ENCODE measurements at places on chromosomes 4 and X.

- DNase-seq: no peak
Measured at GRCh38 chr4:153655002-153655541, 29.0 kb upstream of the TLR2 start.

GRCh38 chr4:94244829-94245185 is 37.1 kb downstream of the SMARCAD1 start:
- DNase-seq: no peak

- no peak for DNase-seq
Measured at GRCh38 chr4:149801416-149801815, 14.2 kb downstream of the IQCM start.

- no peak for DNase-seq
Measured at GRCh38 chr4:82591592-82591991, 29.8 kb upstream of the TMEM150C start.

GRCh38 chr4:25756503-25756902 is 100.9 kb downstream of the SLC34A2 start:
- no peak for DNase-seq

Data from CD4-positive, alpha-beta T cell treated with Interleukin-6 for 4 hours (primary cell).